Stimulated activated CD8-positive, alpha-beta memory T cell treated with anti-CD3 and anti-CD28 coated beads, Interleukin-7, amount 100 ng/mL, for 1 hour (primary cell): ENCODE measurements at places on chromosomes 13 and 19.

GRCh38 chr13:113864273-113864890 is 506 bp upstream of the GAS6 start:
- no peak for DNase-seq

DNA sequence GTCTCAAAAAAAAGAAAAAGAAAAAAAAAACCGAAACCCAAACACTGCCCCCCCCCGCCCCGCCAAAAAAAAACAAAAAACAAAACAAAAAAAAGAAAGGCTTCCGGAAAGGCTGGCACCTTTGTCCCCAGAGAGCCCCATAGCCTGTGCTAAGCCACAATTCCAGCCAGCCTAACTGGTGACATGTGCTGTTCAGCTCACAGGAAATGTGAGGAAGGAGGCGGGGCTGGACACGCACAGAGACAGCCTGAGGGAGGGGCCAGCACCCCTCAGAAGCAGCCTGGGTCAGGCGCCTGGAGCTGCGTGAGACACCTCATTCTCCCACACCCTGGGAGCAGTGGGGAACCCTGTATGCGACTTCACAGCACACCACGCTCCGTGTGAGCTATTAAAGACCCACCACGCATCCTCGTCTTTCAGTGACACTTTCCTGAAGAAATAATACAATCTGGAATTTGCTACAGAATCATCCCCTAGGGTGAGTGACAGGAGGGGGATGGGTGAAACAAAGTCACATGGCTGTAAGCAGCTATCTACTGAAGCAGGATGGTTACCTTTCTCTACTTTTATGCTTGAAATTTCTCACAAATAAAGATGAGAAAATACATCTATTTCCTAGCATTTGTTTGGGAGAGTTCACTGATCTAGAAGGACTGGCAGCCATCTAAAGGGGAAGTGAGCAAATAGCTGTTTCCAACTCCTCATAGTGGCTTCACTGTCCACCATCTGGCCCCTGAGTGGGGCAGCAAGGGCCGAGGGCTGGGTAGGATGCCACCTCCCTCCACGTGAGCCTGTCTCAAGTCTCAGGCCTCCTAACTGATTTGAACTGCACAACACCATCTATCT is 12.3 kb upstream of the SLC35E1 start:
- DNase-seq, result peak; percentile 69

GRCh38 chr13:108455320-108455719 is 174.1 kb upstream of the MYO16 start:
- no peak for DNase-seq

DNA sequence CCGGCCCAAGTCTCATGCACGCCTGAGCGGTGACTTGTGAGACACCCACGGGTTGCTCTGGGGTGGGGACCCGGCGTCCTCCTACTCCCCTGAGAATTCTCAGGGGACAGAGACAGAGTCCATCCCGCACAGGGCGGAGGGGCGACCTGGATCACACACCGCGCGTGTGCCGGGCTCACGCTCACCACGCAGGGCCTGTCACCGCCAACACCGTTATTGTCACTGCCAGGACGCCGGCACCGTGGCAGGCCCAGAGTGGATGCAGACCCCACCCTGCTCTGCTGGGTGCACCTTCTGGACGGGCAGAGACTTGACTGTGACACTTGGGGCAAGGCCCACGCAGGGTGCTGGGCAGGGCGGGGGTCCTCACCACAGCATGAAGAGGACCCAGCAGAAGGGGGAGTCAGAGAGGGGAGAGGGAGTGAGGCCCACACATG is 16.2 kb downstream of the MOB3A start:
- DNase-seq, result no peak

- DNase-seq, result no peak
These were observed 140.2 kb downstream of the KLF5 start for GRCh38 chr13:73198991-73199411.

DNA sequence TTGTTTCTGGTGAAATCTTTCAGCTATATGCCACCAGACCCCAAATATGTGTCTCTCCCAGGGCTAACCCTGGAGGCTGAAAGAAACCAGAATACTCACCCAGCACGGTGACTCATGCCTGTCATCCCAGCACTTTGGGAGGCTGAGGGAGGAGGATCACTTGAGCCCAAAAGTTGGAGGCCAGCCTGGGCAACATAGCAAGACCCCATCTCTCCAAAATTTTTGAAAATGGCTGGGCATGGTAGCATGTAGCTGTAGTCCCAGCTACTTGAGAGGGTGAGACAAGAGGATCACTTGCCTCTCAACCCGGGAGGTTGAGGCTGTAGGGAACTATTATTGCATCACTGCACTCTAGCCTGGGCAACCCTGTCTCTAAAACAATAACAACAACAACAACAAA is 76.1 kb upstream of the UQCRFS1 start:
- no peak for DNase-seq

DNA sequence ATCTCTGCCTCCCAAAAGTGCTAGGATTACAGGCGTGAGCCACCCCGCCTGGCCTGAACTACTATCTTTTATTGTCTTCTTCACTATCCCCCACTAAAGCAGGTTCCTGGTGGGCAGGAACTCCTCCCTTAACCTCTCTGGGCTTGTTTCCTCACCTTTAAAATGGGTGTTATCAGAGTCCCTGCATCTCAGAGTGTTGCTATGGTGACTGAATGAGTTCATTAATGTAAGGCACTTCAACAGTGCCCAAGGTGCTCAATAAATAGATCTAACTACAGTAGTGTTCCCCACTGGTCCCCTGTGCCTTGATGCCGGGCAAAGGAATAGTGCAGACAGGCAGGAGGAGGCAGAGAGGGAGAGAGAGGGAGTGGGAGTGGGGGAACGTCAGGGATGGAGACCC is 20.5 kb downstream of the CCDC97 start:
- DNase-seq, result no peak

- DNase-seq, result peak; percentile 6
These were observed 112.1 kb downstream of the ZIC5 start for GRCh38 chr13:99859178-99860177.

DNA sequence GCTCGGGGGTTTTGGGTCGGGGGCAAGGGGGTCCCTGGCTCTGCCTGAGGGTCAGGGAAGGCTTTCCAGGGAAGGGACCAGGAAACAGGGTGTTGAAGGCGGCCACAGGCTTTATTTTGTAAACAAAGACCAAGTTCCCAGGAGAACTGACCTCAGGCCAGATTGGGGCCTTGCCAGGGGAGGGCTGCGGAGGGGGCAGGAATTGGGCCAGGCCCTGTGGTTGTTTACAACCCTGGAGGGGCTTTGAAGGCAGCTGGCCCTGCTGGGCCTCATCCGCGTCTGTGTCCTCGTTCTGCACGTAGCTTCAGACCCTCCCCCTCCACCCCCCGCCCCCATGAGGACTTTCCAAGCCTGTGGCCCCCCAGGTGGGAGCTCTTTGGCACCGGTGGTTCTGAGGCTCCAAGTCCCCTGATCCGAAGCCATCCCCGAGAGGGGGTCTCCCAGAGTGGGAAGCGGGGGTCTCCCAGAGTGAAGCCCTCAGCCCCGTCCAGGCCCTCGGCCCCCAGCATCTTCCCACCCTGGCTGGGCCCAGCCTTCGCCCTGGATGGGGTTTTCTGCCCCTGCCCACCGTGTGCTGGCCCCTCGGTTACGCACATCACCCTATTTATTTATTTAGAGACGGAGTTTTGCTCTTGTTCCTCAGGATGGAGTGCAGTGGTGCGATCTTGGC is 13.5 kb upstream of the BSG start:
- no peak for DNase-seq

DNA sequence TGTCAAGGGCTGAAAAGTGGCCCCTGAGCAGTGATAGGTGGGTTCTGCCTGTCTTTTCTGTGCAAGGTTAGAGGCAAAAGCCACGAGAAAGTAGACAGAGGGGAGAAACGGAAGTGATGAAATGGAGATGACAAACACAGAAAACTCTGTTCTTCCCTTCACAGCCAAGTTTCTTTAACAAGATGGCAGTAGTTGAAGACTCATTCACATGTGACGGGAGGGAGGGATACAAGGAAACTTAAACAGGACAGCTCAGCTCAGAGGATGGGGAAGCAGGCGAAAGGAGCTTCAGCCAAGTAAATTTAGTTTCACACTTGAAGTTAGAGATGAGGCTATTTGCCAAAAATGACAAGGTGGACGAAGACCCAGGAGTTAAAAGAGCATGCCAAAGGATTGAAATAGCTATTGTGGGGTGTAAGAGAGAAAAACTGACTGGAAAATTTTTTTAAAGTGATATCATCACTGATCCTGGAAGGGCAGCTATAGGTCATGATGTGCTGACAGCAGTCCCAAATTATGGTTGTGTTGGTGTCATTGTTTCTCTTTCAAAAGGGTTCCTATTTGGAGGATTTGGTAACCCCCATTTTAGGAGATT is 347.9 kb downstream of the EFNB2 start:
- DNase-seq, result no peak

DNA sequence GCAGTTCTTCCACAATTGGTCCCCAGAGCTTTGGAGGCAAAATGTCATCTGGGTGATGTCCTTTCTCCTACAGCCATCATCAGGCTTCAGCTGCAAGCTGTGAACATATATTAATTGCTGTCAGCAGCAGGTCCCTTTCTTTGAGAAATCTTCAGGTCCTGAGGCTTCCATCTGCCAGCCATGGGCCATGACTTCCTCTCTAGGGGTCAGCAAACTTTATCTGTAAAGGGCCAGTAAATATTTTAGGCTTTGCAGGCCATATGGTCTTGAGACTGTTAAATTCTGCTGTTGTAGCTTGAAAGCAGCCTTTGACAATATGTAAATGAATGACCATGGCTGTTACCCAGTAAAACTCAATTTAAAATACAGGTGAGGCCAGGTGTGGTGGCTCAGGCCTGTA is 27.1 kb downstream of the SERP2 start:
- no peak for DNase-seq

DNA sequence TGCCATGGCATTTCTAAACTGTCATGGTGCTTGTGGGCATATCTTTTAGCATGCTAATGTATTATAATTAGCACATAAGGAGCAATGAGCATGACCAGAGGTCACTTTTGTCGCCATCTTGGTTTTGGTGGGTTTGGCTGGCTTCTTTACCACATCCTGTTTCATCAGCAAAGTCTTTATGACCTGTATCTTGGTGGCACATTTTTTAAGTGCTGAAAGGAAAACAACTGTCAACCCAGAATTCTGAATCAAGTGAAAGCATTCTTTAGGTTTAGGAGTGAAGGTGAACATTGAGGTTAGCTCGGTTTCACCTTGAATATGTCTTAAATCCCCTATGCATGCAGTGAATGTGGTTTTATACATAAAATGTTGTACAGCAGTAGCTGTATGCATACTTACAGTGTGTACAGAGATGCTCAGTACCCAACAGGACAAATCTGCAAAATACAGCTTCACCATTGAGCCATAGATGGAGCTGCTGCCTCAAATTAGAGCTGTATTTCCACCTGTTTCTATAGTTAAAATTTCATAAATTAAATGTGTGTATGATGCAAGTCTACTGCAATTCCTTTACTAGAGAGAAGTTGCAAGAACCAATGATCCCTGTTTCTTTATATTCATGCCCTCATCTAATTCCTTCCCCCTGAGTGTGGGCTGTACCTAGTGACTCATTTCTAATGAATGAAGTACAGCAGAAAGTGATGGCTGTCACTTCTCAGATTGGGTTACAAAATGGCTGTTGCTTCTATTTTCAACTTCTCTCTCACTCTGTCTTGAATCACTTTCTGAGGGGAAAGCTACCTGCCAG is 25.2 kb upstream of the IGSF23 start:
- DNase-seq, result no peak

- peak; percentile 54 for DNase-seq
These were observed 2.0 kb upstream of the RNF126 start for GRCh38 chr19:664913-665443.

DNA sequence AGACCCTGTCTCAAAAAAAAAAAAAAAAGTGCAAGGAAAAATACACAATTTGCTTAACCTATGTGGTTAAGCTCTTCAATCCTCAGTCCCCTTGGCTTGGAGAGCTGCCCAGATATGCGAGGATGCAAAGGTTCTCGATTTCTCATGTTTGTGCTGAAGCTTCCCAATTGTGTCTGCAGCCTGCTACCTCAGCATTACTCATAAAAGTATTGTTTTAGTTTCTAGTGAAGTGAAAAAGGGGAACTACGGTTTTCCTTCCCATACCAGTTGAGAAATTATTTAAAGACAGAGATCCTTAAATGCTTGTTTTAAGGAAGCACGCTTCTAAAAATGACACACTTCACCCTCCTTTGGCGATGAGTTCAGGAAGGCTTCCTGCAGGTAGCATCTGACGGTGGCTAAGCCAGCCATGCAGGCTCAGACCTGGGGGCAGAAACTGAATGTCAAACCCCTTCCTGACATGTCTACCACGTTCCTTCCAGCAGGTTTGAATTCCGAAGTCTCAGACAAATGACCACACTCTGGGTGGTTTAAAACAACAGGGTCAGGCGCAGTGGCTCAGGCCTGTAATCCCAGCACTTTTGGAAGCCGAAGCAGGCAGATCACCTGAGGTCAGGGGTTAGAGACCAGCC is 47.9 kb downstream of the RUBCNL start:
- DNase-seq, result no peak

DNA sequence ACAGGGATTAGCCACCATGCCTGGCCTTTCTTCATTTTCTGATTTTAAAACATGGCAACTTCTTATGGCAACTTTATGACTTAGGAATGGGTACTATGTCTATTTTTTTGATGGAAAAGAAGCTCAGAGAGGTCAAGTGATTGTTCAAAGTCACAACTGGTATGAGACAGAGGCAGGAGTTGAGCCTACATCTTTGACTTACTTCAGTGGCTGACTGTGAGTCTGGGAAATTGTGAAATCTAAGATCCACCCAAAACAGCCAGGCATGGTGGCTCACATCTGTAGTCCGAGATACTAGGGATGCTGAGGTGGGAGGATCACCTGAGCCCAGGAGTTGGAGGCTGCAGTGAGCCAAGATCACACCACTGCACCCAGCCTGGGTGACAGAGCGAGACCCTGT is 2.4 kb upstream of the ACTL9 start:
- no peak for DNase-seq

DNA sequence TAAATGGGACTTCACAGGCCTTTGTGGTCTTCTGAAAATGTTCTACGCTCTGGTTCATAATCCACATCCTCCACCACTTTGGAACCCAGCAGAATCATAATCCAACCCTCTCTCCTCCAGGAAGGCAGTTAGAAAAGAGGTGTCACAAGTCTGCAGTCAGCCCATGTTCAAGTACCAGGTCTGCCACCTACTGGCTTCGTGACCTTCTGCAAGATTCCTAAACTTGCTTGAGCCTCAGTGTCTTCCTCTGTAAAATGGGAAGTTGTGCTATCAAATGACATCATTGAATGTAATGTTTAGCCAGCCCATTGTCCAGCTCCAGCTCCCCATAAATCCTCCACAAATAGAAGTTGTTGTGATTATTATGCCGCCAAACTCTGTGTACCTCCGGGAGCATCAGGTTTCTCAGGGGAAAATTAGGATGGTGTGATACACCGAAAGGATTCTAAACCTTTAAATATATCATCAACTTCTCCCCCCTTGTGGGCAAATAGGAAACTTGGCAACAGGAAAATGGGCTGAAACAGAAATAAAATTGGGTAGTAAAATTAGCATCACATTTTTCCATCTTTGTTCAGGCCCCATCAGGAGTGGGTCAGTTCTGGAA is 109.7 kb downstream of the NUFIP1 start:
- DNase-seq, result no peak

- no peak for DNase-seq
These were observed 449.8 kb downstream of the FGF9 start for GRCh38 chr13:22120646-22121045.

- DNase-seq, result no peak
These were observed 15.2 kb upstream of the THSD1 start for GRCh38 chr13:52421216-52421615.
